ENCODE measurements at places on chromosomes 2 and 18.

DNA sequence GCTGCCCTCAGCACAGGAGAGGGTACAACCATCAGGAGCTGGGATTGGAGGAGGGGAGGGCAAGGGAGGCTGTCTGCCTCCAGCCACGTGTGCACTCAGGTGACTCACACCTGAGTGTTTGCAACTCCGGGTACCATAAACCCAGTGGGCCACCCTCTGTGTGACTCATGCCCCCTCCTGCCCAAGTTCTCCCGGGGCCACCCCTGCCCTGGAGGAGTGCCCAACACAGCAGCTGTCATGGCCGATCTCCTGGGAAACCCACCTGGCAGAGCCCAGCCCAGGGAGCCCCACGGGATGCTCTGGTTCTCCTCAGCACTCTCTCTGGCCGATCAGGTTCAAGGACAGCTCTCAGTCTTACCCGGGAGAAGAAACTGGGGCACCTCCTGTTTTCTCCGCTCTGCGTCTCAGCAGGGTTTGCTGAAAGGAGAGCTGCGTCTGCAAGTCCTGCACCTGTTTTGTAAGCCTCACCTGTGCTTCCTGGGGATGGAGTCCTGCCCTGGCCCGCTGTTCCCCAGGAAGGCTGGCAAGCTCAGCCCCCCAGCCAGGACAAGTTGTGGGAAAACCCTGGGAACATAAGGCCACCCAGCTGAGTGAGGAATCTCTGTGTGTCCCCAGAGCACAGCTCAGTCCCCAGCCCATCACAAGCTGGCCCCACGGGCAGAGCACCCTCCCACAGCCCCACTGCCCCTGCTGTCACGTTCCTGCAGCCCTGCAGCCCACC, 44.0 kb upstream of the UBE2F start:
- DNase-seq = peak; percentile 28

- DNase-seq = peak; percentile 30
These were observed 5.0 kb upstream of the TMEM178A start for GRCh38 chr2:39660612-39661236.

DNA sequence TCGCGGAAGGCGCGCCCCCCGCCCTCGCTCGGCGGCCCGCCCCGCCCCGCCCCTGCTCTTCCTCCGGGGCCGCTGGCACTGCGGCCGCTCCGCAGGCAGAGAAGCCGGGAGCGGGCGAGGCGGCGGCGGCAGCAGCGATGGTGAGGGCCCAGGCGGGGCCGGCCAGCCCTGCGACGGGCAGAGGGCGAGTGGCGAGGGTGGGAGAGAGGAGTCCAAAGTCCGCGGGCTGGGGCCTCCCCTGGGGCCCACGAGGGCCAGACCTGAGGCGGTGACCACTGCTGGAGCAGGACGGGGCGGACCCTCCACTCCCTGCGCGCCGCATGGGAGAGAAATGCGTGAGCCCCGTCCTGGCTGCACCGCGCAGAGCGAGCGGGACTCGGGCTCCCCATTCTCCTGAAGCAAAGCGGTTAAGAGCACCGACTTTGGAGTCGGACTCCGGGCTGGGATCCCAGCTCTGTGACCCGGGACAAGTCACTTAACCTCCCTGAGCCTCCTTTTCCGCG, at the start of gene VAMP5:
TSS of gene VAMP5 (plus strand) at position 78 of the 503 bp plus-strand sequence. CDS start at position 138, 60 bp downstream.
- no peak for DNase-seq

GRCh38 chr2:101967826-101968513, 23.8 kb upstream of the IL1R2 start:
- no peak for DNase-seq

DNA sequence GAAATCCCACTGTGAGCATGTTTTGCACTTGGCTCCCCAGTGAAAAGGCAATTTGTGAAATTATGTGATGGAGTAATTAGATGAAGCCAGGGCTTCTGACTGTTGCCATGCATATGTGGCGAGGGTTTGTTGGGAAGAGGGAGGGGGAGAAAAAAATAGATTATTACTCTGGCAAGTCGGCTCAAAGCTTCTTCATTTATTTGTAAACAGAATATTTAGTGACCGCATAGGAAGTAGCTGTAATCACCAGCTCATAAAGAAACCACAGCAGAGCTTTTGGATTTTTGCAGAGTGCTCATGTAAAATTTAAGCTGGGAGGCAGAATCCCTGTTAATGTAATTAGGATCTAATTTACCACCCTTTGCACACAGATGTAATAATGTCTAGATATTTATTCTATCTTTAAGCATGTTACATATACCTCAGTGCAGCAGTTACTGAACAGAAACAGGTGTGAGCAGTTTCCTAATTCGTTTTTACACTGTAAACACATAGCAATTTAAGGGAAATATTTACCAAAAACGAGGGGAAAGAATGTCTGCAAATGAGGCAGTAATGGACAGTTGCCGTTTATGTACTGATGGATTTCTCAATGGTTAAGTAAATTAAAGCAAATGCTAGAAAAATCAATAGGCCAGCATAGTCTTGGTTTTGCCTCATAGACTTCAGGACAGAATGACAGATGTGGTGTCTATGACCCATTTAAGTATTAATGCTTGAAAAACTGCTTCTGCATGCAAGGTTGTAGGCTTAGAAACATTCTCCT, 87.9 kb downstream of the MEIS1 start:
- no peak for DNase-seq

GRCh38 chr2:67164771-67165522, 232.2 kb upstream of the ETAA1 start:
- no peak for DNase-seq

DNA sequence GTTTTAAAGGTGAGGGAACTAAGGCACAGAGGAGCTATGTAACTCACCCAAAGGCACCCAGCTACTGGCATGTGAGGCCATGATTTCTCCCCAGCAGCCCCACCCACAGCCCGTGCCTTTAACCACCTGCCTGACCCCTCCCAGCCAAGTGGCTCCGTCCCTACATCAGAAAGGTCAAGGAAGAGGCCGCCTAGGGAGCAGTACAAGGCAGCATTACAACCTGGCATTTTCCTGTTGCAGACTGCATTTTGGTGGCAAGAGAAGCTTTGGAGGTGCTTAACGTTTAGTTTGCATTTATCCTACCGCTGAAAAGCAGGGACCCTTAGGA, 17.5 kb downstream of the STEAP3 start:
- no peak for DNase-seq

- DNase-seq = no peak
These were observed 34.6 kb downstream of the ADCY3 start for GRCh38 chr2:24885221-24886125.

DNA sequence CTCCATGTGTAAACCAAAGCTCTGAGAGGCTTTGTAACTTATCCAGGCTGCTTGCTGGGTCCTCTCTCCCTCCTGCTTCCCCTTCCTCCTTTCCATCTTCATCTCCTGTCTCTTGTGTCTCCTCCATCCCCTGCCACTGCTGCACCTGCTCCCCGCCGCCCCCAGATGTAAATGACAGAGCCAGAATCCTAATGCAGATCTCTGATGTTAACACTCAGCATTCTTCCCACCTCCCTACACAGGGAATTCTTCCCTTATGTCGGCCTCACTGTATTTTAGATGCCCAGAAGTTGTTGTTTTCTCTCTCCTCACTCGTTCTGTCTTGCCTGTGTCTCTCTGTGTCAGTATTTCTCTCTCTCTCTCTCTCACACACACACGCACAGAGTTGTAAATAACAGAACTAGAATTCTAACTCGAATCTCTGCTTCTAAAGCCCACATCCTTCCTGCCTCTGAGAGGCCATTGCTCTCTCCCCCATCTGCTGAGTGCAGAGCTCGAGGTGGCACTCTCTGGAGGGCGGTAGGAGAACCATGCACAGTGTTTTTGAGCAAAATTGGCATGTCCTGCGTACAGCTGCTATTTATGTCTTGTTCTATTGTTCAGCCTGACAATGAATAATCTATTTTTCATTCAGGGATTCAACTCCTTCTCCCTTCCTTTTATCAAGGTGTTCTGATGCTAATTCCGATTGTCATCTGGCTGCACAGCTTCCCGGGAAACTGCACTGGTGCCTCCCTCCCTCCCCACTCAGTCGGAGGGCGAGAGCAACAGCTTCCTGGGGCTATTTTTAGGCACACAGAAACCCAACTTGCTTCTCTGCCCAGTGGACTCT, 219.9 kb downstream of the SH3RF3 start:
- no peak for DNase-seq

- peak; percentile 57 for DNase-seq
These were observed 66.7 kb downstream of the PTPN4 start for GRCh38 chr2:119826370-119826961.

DNA sequence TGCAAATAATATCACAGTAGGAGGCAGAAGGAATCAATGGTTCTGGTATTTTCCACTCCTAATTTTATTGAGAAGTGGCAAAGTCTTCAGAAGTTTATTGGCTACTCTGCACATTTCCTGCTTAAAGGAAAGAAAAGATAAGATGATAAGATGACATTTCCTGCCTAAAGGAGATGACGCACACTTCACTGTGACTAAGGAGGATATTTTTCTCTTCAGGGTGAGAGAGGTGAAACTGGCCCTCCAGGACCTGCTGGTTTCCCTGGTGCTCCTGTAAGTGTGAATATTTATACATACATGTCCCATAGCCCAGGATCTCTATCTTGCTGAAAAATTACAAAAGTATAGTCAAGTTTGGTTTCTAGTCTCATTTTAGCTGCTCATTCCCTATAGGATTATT, 27.9 kb downstream of the COL3A1 start:
- peak; percentile 82 for DNase-seq

DNA sequence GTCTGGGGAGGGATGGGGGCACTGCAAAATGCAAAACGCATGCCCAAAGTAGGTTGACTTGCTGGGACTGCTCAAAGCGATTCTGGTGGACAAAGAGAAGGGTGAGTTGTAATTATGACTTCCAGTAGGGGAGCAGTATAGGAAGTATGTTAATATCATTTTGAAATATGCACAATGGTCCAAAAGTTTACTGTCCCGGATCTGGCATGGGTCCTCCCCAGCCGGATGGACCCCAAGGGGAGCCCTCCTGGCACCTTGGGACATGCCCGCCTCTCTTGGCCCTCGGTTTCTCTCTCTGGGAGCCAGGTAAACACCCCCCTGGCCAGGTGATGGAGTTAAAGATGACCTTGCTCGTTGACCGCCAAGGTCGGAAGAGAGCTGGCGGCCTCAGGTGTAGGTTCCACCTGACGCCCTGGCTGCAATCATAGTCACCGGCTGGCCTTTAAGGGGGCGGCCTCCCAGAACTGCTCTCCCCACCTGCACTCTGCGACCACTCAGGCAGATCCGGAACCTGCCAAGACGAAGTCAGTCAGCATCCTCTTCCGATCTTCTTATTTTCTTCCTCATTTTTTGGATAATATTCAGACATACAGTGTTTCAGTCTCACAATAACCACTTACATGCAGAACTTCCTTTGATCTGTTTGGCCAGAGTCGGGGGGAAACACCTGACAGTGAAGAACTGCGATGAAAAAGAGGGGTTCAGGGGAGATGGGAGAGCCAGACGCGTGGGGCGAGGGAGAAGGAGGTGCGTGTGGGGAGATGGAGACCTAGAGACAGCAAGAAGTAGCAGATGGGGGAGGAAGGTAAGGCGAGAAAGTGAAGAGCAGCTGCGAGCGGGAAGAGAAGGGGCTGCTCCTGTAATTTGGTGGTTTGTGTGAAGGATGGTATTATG, 148.3 kb downstream of the MEIS1 start:
- DNase-seq = no peak

- DNase-seq = no peak
These were observed 58.2 kb upstream of the NEUROD1 start for GRCh38 chr2:181738563-181738962.

GRCh38 chr18:33010149-33010548, 237.3 kb upstream of the KLHL14 start:
- DNase-seq = peak; percentile 68

DNA sequence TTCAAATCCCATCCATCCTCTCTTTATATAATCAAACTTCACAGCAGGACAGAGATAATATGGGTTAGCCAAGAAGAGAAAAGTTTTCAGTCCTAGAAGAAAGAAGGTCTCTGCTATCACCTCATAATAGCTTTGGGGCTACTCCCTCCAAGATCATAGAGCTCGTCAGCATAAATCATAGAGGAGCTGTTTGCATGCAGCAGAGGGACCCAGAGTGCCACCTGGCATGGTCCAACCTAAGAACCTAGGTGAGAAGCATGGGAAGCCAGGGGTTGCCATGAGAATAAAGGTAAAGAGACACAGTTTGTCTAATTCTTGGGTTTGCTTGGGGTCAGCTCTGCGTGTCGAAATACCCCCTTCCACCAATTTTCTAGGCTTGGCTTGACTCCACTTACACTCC, 87.1 kb upstream of the CYP1B1 start:
- DNase-seq = no peak

DNA sequence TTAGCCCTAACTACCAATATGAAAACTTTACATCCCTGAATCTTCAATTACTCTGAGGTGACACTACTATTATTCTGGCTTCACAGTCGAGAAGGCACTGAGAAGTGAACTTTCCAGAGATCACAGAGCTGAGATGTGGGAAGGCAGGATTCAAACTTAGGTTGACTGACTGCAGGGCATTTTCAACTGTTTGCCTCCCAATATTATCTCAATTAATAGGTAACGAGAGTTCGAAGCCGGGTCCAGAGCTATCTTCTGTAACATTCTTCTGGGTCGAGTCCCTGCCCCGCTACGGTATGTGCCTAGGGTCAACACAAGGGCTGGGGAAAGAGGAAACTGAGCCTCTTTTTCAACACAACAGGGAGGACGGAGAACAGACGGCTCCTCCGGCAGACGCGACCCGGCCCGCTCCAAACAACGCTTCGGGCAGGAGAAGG, 740 bp downstream of the CHMP3 start:
- DNase-seq = no peak
